Stimulated activated CD8-positive, alpha-beta memory T cell treated with anti-CD3 and anti-CD28 coated beads, Interleukin-12 subunit alpha, Interleukin-12 subunit beta, amount 100 ng/mL, for 4 hours (primary cell): ENCODE measurements at places on chromosomes 11 and 22.

- DNase-seq: no peak
Measured at GRCh38 chr11:96942855-96943254, 553.0 kb downstream of the JRKL start.

DNA sequence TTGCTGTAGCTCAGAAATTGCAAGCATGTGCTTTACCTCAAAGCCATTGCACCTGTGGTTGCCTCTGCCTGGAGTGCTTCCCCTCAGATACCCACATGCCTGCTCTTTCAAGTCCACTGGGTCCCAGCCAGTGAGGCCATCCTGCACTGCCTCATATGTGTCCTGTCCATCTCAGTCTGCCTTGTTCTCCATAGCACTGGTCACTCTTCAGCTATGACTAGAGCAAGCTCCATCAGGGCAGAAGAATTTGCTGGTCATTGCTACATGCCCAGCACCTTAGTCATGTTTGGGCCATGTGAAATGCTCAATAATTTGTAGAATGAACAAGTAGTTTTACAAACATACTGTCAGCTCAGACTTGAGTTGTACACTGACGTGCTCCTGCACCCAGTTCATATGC is 64.4 kb upstream of the HORMAD2 start:
- no peak for DNase-seq

DNA sequence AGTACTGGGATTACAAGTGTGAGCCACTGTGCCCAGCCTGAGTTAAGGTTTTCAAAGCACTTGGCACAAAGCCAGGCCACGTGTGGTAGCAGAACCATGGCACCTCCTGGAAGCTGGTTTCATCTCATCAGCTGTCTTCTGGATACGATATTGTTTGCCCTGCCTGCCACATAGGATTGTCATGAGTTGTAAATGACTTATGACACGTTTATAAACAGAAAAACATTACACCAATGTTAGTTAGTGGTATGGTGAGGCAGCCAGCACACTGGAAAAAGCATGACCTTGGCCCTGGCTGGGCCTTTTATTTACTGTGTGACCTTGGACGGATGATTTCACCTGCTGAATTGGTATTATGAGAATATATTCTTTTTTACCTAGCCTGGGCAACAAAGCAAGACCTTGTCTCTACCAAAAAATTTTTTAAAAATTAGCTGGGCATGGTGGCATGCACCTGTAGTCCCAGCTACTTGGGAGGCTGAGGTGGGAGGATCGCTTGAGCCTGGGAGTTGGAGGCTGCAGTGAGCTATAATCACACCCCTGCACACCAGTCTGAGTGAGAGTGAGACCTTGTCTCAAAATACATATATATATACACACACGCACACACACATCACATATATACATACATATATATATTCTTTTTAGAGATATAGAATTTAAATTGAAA is 24.0 kb upstream of the MYH9 start:
- DNase-seq: no peak

DNA sequence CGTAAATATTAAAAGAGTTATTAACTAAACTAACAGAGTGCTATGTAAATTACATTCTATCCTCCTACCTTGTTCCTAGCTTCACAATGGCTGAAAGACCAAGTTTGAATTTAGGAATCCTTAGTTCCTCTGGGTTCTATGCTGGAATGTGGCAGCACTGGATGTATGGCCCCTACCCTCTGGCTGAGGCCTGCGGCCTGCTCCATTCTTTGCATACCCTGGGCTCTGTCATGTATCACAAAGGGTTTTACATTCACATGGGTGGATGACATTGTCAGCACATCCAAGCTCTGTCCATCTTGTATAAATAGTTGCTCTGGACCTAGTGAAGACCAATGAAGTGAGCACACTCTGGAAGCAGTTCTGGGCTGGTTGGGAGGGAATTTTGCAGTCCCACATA is 54.5 kb downstream of the AASDHPPT start:
- DNase-seq: no peak

- no peak for DNase-seq
Measured at GRCh38 chr22:49502126-49502826, 325.4 kb downstream of the BRD1 start.

GRCh38 chr11:75147875-75148263 is 3.0 kb upstream of the SLCO2B1 start:
- no peak for DNase-seq
